ENCODE measurements at places on chromosomes 7 and 10.
A peak's percentile ranks its signal among the peaks of the same experiment; 100 is the strongest.

- DNase-seq: no peak
Measured at GRCh38 chr10:17479015-17479615, 24.7 kb upstream of the ST8SIA6 start.

- no peak for DNase-seq
Measured at GRCh38 chr7:52648872-52649271, 386.6 kb upstream of the POM121L12 start.

- DNase-seq: no peak
Measured at GRCh38 chr10:95394161-95394880, 103.5 kb upstream of the PDLIM1 start.

- DNase-seq: no peak
Measured at GRCh38 chr7:131443496-131443895, 112.9 kb downstream of the PODXL start.

DNA sequence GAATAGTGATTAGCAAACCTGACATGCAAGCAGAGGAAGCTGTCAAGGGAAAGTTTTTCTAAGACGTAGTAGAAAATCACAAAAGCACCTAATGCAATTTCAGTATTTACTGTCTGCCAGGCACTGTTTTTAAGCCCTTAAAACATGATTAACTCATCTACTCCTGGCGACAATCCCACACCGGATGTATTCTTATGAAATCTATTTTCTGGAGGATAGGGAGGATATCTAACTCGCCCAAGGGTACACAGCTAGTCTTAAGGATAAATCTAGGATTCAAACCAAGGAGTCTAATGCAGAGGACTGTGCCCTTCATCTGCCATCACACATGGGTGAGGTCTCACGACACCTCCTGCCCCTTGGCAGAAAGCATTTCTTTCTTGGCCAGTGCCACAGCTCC lies 47.8 kb upstream of the FIGNL1 start:
- no peak for DNase-seq

- no peak for DNase-seq
Measured at GRCh38 chr7:1230411-1231213, 2.1 kb upstream of the UNCX start.

DNA sequence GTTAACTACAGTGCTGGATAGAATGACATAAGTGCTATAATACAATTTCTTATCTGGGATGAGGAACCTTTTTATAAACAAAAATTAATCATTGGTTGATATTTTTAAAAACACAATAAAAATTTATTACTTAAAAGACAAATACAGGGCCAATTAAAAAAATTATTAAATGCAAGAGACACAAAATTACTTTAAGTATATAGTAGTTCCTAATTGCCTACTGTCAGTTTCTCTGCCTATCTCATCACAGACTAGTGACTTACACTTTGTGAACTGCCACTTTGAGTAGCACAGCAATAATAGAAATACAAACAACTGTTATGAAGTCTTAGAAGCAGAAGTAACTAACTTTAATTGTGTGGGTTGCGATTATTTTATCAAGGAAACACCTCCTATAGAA lies 8.4 kb downstream of the TES start:
- DNase-seq: no peak

- peak; percentile 8 for DNase-seq
Measured at GRCh38 chr7:23298885-23299769, at the start of gene MALSU1. MALSU1 (plus strand) TSS chr7:23299339; CDS start chr7:23299353, 14 bp downstream.

- no peak for DNase-seq
Measured at GRCh38 chr10:4176500-4177281, 391.7 kb upstream of the KLF6 start.

GRCh38 chr10:6416892-6417512 lies 163.1 kb downstream of the PRKCQ start:
- DNase-seq: no peak

DNA sequence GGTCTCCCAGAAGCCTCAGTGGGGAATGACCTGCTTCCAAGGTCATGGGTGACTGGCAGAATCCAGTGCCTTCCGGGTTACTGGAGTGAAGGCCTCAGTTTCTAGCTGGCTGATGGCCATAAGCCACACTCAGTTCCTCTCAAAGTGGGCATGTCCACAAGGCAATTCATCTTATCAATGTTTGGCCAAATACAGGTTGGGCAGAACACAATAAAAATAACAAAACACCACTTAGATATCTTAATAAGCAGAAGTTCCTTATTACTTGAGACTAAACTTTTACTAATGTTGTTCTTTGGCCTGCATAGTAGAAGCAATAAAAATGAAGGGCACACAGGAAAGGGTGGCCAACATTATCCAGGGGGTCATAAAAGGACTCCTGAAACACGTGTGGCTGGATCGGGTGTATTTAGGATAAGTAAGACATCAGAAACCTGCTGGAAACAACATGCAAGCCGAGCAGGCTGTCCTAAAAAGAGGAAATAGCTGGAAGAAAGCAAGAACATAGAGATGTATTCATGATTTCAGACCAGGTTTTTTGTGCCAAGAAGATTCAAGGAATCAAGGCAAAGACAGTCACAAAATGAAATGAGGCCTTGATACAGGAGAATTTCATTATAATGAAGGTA lies 19.6 kb upstream of the AKR1C2 start:
- no peak for DNase-seq

DNA sequence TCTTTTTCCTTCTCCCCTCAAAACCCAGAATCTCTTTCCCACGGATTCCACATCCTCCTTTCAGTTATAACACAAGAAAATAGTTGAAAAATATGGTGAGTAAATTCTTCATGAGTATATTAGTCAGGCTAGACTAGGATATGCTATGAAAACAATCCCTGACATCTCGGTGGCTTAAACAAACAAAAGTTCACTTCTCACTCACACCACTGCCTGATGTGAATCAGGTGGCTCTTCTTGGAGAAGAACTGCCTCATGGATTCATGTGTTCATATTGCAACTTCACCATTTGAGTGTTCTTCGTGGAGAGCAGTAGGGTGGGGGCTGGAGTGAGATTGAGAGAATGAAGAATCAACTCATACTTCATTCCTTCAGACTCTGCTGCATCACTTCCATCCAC lies 204.1 kb downstream of the PHF14 start:
- no peak for DNase-seq

GRCh38 chr10:69710008-69710888 lies 80.2 kb downstream of the FAM241B start:
- no peak for DNase-seq

DNA sequence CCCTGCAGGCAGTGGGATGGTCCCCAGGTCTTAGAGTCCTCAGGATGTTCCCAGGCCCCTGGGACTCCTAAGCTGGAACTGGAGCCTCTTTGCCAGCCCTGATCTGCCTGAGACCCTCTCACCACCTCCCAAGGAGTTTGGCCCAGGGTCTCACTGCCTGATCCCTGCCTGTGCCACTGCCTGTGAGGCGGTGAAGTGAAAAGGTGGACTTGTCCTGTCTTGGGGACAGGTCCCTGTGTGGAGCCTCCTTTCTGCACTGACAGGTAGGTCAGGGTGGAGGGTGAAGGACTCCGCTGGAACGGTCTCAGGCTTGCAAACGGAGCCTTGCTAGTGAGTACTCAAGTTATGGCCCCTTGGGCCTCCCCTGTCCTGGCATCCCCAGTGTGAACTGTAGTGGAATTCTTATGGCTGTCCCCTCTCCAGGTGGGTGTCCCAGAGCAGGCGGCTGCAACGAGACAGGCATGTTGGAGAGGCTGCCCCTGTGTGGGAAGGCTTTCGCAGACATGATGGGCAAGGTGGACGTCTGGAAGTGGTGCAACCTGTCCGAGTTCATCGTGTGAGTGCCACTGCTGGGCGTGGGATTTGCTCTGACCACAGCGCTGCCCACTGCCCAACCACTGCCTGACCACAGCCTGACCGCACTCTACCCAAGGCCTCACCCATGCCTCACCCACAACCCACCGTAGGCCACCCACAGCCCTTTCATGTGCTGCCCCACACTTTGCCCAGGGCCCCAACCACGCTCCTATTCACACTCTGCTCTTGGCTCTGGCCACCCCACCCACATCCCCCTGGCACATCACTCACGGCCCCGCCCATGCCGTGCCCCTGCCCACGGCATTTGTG lies 19.5 kb downstream of the RAMP3 start:
- no peak for DNase-seq

DNA sequence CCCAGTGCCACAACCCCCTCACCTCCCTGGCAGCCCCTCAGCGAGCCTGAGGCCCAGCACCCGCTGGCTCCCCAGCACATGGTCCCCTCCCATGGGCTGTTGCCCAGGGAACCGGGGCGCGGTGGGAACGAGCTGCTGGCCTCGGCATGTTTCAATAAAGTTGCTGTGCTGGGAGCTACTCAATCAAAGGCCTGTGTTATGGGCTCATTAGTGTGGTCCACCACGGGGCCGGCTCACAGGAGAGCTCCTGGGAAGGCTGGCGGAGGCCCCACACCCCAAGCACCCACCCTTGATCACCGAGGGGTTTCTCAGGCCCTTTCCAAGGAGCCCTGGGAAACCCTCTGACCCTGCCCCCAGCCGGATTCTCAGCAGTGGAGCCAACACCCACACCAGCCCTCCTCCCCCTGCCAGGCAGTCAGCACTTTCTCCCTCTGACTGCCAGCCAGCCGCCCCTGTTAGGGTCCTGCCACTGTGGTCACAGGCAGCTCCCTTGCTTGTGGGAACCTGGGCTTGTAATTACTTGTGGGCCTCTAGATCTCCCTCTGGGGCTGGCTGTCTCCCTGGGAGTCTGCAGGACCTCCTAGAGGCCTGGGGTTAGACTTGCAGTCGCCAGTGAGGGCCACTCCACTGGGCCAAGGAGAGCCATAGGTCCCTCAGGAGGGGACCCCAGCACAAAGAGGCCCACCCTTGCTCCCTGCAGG lies 24.8 kb upstream of the TRIM8 start:
- DNase-seq: no peak

- no peak for DNase-seq
Measured at GRCh38 chr7:21370283-21370982, 57.5 kb upstream of the SP4 start.

DNA sequence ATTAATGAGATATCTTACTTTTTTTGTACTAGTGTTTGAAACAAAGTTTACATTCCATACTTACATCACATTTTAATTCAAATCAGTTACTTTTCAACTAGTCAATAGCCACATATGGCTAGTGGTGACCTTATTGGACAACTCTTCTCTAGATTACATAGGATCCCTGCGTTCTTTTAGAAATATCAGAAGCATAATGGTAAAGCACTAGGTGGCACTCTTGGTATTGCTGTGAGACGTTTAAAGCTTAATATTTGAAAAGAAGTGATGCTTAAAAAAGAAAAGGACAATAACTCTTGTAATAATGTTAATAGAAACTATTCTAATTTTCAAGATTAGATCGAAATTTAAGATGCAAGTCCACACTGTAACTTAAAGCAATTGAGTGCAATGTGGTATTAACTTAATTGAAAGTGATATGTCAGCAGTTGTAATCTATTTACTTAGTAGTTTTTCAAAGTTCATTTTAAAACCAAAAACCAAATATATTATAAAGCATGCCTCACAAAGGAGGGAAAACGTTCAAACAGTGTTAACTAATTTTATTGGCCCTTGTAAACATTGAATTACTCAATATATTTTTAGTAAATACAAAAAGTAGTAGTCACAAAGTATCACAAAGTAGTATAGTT lies 339.1 kb downstream of the ATRNL1 start:
- no peak for DNase-seq

DNA sequence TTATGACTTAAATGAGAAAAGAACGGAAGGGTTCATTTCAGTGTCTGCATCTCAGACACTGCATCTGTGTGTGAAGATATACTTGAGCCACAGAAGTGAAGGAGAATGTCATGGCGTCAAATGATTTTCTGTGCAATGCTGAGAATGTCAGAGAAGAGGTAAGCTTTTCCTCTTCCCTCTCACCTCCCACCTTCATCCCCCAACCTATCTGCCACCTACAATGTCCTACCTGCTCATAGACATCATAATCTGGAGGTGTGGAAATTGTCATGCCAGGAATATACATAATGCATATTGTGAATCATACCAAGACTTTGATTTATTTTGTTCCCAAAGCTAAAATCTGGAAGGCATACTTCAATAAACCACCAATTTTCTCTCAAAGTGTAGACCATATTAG lies 53.7 kb downstream of the CTTNBP2 start:
- DNase-seq: no peak

- DNase-seq: no peak
Measured at GRCh38 chr7:136685501-136686173, 182.8 kb upstream of the CHRM2 start.

GRCh38 chr7:42661312-42661711 lies 250.6 kb downstream of the C7orf25 start:
- DNase-seq: no peak

GRCh38 chr10:130470286-130470685 lies 334.1 kb downstream of the GLRX3 start:
- DNase-seq: no peak

DNA sequence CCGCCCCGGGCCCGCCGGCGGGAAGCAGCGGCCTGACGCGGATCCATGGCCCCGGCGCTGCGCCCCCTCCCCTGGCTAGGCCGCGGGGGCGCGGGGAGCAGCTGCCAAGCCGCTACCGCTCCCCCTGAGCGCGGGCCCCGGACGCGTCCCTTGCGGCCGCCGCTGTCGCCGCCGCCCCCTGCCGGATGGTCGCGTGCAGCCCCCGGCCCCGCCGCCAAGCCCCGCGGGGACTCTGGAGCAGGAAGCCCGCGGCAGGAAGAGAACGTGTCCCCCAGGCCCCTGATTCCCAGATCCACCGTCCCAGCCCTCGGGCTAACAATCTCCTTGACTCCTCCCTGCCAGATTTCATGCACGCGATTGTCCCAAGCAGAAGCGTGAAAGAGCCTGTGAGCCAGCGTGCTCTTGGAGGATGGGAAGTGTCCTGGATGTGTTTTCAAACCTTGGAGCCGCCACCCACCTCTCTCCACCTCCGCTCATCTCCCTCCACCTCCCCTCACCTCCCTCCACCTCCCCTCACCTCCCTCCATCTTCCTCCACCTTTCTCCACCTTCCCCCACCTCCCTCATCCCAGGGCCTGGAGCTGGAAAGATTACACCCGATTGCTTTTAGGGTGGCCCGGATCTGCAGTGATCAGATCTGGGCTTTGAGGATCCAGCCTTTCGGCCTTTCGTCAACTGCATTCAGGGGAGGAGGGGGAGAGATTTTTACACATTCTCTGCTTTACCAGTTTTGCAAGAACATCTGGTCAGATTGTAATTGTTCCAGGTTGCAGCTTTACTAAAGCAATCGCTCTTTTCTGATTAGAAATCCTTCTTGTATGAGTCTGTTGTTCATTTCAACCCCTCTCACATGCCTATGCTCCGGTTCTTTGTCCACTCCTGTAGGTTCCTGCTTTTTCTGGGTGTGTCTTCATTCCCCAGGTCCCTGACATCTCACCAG lies 570 bp upstream of the PRTFDC1 start:
- no peak for DNase-seq

- no peak for DNase-seq
Measured at GRCh38 chr10:47165168-47165710, 134.8 kb upstream of the GDF10 start.

DNA sequence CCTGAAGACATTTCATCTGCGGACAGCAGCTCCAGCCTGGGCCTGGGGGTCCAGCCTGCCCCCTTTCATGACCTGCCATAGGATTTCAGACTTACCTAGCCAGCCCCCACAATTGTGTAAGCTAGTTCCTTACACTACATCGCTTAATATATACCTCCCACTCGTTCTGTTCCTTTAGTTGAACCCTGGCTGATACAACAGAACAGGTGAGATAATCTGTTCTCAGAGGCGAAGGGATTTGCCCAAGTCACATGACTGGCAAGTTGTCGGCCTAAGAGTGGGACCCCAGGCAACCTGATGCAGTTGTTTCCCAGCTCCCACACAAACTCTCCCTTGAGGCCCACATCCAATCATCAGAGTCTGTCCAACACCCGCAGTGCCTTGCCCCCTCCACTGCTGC lies 168.2 kb downstream of the SH3PXD2A start:
- DNase-seq: no peak

Data from cortex of kidney (tissue), 1 donor.